BJ (cell line): ENCODE measurements at places on chromosomes 2 and 18.
A peak's percentile ranks its signal among the peaks of the same experiment; 100 is the strongest.

- DNase-seq, result no peak
Observed at GRCh38 chr2:54103454-54104314, 11.7 kb upstream of the ACYP2 start.

DNA sequence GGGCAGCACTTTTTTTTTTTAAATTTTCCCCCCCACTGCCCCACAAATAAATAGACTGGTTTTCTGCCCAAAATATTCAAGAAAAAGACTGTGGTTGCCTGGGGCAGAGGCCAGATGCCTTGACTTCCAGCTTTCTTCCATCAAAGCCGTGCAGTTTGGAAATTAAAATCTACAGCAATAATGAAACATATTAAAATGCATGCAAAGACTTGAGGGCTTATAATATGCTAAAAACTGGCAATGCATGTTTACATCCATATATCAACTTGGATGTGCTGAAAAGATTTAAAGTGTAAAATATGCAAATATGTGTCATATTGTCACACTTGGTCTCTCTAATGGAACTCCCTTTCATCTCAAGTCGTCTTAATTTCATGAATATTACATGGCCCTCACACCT, 2036.2 kb upstream of the PIK3C3 start:
- DNase-seq, result no peak

GRCh38 chr2:84450288-84451227, 8.5 kb downstream of the SUCLG1 start:
- DNase-seq, result no peak

- DNase-seq, result no peak
Observed at GRCh38 chr2:160228141-160228917, 28.3 kb upstream of the ITGB6 start.

DNA sequence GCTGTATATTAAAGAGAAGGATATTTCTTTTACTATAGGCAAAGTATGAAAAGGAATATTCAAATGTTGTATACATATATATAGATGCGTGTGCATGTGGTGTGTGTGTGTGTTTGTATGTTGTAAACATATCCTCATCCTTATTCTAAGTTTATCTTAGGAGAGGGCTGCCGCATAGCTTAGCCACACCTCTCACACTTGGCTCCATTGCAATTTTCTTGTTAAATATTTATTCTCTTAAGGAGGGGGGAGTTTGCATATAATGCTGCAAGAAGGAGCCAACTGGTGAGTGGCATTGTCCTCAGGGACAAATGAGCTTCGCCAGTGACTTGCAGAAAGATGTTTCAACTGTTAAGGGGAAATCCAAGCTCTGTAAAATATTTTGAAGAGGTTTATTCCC, 360.1 kb upstream of the RND3 start:
- no peak for DNase-seq

- DNase-seq, result no peak
Observed at GRCh38 chr2:83661711-83662110, 797.4 kb downstream of the SUCLG1 start.

DNA sequence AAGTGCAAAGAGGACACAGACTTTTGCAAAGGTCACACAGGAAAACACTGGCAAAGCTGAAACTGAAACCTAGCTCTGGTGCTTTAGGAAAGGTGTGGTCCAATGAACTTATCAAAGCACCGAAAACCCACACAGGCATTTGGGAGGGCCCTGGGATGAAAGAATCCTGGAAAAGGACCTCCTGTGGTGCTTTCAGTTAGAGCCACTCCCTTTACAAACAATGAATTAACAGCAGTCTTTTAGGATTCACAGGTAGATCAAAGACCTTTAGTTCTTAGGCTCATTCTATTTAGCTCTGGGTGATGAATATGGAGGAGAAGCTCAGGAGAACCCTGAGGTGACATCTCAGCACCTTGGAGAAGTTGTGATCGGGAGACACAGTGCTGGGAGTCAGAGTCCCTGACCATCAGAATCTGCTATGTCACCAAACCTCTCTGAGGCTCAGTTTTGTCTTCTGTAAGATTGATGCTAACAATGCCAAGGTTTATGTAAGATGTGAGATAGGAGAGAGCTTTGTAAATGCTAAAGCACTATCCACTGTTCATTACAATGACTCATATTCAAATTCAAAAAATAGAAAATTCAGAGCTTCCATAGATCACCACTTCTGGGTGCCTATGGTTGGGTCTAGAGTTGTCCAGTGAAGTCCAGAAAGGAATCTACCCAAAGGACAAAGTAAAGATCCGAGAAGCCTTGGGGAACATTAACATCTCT, 39.3 kb downstream of the VSNL1 start:
- no peak for DNase-seq

GRCh38 chr18:79318142-79318673, 77.5 kb upstream of the NFATC1 start:
- DNase-seq, result no peak

- no peak for DNase-seq
Observed at GRCh38 chr18:10011061-10011460, 97.2 kb downstream of the VAPA start.

GRCh38 chr2:46318579-46319460, 21.6 kb downstream of the EPAS1 start:
- DNase-seq, result no peak

DNA sequence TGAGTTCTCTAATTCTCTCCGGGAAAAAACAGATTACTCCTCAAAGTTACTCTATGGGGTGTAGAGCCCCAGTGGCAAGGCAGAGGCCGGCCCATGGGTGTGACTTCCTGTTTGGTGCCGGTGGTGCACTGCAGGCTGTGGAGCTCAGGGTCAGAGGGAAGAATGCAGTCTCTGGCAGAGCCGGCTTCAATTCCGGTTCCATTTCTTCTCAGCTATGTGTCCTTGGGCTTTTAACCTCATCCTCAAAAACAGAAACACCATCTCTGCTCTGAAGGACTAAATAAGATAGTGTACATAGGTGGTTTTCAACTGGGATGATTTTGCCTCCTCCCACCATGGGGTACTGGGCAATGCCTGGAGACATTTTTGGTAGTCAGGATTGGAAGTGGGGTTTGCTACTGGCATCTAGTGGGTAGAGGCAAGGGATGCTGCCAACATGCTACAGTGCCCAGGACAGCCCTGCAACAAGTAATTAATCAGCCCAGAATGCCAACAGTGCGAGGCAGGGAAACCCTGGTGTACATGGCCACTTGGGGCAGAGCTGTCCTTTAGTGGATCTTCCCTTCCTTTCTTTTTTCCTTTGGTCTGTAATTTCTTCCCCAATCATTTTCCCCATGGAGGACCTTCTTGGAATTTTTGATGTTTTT, 81.2 kb downstream of the INSIG2 start:
- no peak for DNase-seq

DNA sequence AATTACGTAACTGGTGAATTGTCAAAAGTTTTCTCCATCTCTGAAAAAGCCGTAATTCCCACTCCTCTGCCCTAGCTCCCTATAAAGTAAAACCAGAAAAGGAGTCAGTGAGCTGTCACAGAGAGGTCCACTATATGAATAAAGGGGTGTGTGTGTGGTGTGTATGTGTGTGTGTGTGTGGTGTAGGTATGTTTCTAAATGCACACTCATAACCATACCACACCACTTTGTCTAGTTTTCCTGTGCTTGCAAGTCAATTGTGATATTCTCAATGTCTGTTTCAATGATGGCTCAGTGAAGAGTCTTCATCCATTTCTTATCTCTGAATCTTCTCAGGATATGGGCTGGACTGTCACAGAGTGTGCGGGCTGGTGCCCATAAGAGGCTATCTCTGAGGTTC, 54.8 kb upstream of the CCDC68 start:
- no peak for DNase-seq

GRCh38 chr2:108925286-108925685, 63.7 kb downstream of the EDAR start:
- DNase-seq, result no peak

DNA sequence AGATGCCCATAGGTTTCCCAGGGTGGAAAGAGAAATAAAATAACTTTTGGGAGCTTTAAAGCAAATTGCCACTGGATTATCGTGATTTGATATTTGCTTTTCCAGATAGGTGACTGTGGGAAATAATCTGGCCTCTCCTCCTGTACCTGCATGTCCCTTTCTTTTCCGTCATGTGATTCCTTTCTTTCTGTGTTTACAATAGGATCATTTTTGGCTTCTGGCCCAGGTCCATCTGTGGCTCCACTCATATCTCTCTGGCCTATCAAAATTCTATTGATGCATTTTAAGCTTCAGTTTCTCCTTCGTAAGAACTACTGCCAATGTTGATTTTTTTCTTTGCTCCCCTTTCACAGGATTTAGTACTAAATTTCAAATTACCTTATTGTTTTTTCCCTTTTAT, 153.6 kb downstream of the CCDC85A start:
- DNase-seq, result no peak

DNA sequence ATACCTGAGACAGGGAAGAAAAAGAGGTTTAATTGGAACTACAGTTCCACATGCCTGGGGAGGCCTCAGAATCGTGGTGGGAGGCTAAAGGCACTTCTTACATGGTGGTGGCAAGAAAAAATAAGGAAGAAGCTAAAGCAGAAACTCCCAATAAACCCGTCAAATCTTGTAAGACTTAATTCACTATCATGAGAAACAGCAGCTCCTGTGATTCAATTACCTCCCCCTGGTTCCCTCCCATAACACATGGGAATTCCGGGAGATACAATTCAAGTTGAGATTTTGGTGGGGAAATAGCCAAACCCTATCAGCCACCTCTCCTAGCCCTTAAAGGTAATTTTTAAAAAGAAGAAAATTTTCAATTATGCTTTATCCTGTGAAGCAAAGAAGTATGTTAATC, 728.8 kb downstream of the RNF144A start:
- no peak for DNase-seq

GRCh38 chr2:121287146-121287798, 2.3 kb upstream of the TFCP2L1 start:
- no peak for DNase-seq

- no peak for DNase-seq
Observed at GRCh38 chr2:125925891-125926546, 729.9 kb upstream of the GYPC start.

- DNase-seq, result no peak
Observed at GRCh38 chr2:227696990-227697679, 20.7 kb downstream of the SLC19A3 start.

GRCh38 chr2:167862296-167862695, 385.1 kb downstream of the STK39 start:
- DNase-seq, result no peak

DNA sequence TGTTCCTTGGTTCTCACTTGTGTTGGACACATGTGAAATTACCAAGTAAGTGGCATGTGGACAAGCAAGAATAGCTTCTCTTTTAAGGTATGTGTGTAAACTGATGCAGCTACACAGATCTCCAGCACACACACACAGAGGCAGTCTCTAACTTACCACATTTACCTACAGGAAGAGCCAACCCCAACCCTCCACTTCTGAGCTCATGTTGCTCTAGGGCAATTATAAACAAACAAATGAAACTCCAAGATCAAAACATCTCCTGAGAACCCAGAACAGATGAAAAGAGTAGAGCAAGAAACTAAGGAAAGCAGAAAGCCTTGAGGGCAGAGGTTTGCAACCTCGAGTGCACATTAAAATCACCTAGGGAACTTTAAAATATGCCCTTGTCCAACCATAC, 16.0 kb upstream of the TMEM37 start:
- no peak for DNase-seq

GRCh38 chr2:236592821-236593220, 23.2 kb downstream of the ACKR3 start:
- no peak for DNase-seq

- DNase-seq, result no peak
Observed at GRCh38 chr18:21110713-21111345, 784 bp downstream of the ROCK1 start.

- DNase-seq, result no peak
Observed at GRCh38 chr2:86239745-86240144, 40.5 kb downstream of the MRPL35 start.

- DNase-seq, result no peak
Observed at GRCh38 chr2:84373391-84373790, 85.7 kb downstream of the SUCLG1 start.

DNA sequence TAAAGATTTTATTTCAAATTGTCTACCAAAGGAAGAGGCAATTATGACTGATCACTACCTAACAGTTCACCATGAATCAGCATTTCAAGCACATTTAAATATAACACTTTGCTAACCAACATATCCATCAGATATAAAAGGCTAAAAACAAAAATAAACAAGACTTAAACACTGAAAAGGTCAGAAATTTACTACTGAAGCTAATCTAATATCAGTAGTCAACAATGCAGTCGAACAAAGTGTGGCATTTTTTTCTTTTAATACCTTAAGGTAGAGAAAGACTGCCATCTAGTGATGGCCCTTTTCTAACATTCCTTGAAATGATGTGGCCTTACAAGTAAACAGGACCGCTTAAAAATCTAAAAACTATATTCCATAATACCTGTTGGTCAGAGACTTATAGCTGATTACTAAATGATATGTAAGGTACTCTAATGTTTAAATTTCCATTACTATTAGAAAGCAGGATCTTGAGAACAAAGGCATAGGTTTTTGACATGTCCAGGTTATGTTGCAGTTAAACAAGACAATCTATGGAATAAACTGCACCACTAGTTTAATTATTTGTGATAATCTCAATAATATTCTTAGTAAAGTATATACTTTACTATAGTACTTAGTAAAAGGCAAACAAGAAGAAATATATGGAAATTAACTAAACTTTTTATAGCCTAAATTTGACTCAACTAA, 80.0 kb downstream of the EXOC6B start:
- DNase-seq, result peak; percentile 25
